ENCODE measurements at places on chromosomes 11 and 22.

DNA sequence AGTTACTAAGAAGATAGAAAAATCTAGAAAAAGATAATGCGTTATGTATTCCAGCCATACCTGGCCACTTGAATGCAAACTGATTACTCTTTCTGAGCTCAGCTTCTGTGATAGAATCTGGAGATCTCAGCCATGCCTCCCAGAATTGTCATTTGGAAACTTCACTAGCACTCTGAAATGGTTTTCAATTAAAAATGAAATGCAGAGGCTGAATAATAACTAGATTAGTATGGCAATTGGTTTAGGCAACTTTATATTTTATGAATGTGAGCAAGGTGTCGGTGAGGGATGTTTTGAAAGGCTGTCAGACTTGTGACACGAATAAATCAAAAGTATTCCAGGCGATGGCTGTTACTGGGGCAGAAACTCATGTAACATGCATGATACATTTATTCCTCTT is 128.8 kb upstream of the SORL1-AS1 start:
- DNase-seq, result no peak

GRCh38 chr22:19970479-19971275 is 29.1 kb upstream of the TXNRD2 start:
- no peak for DNase-seq

DNA sequence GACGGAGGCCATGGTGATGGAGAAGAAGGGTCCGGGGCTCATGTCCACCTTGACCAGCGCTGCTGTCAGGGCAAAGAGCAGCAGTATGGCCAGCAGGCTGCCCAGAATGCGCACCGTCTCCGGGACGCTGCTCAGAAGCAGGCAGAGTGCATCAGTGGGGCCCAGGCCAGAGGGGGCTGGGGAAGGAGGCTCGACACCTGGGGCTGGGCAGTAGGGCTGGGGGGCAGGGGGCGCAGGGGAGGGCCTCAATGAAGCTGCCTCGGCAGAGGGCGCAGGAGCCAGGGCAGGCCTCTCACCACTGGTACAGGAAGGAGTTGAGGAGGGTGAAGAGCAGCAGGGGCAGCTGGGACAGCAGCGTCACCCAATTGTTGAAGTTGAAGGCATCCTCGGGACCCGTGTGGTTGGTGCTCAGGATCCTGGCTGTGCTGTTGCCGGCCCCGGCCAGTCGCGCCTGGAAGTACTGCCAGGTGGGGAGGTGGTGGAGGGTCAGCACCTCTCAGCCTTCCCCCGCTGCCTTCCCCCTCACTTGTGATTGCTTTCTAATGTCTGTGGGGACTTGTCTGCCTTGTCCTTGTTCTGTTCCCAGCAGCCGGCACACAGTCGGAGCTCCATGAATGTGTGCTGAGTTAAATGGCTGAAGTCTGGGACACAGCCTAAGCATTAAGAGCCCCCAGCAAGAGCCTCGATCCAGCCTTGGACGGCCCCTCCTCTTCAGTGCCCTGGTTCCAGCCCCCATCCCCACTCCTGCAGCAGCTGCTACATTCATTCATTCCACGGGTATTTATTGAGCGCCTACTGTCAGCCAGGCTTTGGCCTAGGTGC is 2.3 kb downstream of the SLC29A2 start:
- no peak for DNase-seq

GRCh38 chr11:34405079-34405858 is 33.5 kb upstream of the CAT start:
- DNase-seq, result no peak

GRCh38 chr11:5275369-5276110 is 5.8 kb upstream of the HBE1 start:
- DNase-seq, result no peak

DNA sequence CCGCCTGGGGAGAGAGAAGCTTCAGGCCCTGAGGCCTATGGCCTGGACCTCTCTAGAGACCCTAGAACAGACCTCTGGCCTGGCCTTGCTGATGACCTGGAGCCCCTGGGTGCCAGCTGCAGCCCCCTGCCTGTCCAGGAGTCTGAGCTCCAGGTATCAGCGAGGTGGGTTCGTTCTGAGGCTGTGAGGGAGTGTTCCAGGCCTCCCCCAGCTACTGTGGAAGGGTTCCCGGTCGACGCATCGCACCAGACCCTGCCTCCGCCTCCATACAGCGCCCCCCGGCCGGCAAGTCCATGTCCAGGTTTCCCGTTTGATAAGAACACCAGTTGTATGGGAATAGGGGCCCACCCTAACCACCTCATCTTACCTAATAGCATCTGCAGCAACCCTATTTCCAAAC is 111.1 kb downstream of the KCNQ1 start:
- no peak for DNase-seq

DNA sequence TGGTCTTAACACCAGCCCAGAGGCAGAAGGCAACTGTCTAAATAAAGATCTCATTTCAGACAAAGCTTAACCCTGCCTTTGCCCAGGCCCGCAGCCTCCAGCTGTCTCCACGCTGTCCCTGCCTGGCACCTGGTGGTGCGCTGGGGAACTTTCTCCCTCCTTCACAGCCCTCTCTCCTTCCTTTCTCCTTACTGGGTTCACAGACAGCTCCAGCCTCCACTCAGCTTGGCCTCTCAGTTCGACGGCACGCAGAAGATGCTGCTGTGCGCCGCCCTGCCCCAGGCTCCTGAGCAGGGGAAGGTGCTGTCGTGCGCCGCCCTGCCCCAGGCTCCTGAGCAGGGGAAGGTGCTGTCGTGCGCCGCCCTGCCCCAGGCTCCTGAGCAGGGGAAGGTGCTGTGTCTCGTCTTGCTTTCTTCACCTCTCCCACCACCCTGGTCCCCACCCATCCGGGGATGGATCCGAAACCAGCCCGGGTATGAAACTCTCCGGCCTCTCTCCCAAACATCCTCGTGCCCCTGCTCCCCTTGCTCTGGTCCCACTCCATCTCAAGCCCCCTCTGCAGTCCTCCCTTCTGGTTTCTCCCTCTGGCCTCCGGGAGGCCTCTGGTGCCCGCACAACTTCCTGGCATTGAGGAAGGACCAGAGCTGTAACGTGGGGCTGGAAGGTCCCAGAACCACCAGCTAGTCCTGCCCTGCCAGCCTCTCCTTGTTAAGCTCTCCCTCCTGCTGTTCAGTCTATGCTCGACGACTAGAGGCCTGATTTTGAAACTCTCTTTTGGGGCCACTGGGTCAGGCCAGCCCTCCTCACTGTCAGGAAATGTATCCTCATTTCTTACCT is 22.9 kb upstream of the JAM3 start:
- no peak for DNase-seq

DNA sequence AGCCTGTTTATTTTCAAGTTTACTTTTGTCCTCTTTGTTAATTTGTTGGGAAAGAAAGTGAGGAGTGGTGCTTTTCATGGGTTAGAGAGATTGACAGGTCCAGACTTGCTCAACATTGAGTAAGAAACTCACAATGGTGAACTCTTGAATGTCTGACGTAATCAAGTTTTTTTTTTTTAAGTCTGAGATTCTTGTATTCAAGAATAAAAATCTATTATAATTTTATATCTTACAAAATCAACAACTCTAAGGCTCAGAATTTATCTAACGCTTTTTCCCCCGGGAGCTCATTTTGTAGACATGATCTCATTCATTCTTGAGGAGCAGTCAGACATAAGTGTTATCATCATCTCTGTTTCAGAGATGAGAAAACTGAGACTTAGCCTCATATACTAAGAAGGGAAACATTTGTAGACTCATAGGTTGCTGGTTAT is 39.1 kb upstream of the SPTBN2 start:
- no peak for DNase-seq

DNA sequence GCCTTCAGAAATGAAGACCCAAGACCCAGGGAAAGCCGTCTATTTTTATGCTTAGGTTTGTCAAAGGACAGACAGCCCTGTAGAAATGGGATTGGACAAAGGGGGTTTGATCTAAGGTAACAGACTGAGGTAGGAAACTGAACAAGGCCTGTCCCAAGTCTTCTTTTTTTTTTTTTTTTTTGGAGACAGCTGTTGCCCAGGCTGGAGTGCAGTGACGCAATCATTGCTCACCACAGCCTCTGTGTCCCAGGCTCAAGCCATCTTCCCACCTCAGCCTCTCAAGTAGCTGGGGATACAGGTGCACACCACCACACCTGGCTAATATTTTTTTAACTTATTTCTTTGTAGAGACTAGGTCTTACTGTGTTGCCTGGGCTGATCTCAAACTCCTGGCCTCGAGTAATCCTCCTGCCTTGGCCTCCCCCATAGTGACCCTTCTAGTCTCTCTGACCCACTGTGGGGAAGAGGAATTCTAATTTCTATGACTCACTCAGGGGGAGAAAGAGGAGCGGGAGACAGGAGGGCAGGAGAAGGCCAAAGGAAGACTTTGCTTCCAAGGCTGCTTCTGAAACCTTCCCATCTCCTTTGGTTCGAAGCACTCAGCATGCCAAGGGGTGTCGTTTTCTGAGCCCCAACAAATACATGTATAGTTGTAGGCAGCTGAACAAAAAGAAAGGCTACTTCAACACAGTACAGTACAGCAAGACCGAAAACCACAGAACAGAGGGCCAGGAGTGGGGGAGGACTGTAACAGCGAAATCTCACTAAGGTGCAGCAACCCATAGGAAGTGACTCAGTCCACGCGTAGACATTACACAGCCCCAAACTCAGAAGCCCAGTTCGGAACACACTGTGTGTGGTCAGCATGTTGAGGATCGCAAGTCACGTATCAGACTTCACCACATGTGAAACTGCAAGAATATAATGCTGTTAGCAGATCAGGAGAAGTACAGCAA is 872 bp downstream of the TMA7B start:
- DNase-seq, result no peak

DNA sequence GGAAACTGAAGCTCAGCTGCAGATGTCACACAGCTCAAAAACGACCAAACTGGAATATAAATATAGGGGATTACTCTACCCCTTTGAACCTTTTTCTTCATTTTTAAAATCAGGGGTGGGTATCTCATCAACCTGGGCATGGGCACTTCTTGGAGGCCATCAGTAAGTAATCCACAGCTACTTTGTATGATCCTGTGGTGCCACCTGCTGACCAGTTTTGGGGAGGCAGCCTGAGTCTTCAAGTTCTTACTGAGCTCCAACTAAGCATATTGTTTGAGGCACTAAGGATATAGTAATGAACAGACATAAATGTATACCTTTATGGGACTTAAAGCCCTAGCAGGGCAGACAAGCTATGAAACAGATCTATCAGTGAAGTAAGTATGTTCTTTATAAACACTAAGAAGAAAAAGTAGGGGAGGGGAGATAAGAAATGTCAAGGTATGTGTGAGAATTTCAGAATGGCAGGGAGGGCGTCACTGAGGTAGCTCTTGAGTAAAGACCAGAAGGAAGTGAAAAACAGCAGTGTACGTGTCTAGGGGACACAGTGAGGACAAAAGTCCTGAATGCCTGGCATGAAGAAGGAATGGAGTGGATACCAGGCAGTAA is 18.4 kb downstream of the TUB start:
- DNase-seq, result no peak

DNA sequence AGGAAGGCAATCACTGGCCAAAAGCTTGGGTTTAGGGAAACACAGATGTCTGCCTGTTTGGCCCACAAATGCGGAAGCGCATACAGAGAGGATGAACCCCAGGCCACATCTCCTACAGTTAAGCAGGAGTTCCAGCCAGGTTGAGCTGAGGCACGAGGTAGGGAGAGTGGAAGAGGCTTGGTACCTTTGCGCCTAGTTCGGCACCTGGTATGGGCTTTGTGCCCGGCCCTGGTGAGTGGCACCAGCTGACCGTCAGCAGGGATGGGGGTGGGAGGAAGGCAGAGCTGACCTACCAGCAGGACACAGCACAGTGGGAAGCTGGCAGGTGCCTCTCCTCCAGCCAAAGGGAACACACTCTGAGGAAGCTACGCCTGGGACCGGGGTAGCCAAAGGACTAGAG is 57.6 kb downstream of the KCNC1 start:
- no peak for DNase-seq

DNA sequence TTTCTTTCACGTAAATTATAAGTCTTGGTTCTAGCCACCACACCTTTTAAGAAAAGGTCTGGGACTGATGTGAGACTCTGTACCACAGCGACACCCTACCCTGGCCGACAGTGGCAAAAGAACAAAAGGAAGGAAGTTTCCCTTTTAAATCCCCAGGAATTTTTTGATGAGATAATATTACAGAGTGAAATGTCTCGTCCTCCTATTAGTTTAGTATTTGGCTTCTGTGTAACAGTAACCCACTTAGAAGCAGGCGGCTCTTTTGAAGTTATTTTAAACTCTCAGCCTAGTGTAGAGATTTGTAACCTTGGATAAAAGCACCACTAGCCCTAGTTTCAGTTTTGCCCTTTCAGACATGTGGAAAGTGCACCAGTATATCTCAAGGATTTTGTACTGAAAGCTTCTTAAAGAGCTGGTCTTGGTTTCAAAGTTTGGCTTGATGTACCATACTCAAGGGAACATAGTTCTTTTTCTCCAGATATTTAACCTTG is 84.1 kb downstream of the C22orf31 start:
- DNase-seq, result no peak

DNA sequence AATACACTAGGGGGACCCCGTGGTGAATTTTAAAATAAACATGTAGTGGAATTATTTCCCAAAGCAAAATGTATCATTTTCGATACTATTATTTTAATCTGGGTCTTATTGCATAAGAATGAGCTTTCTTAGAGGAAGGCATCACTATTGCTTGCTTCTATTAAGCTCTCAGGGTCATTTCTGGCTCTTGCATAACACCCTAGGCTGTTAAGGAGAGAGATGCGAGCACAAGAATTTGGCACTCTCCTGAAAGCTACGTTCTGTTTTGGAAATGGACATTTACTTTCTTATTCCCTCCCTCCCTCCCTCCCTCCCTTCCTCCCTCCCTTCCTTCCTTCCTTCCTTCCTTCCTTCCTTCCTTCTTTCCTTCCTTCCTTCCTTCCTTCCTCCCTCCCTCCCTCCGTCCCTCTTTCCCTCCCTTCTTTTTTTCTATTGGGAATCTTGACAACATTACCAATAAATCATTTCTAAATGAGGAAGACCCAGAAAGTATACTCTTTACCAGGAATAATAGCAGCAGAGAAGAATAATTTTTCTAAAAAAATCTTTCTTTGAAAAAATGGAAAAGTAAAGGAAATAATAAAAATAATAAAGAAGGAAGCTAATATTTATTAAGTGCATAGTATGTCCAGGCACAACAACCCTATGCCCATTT is 83.6 kb upstream of the BDNF start:
- no peak for DNase-seq

GRCh38 chr11:69442807-69443137 is 38.7 kb upstream of the LINC01488 start:
- no peak for DNase-seq

Data from esophagus squamous epithelium (tissue), 5 donors.